IMR-90 (cell line): ENCODE measurements at places on chromosomes 11 and 22. TPM values are rescaled to one million over a fixed set of nuclear protein-coding genes. Genes with fewer than 3 reads are reported as not detected.

DBX1 gene
- polyA plus RNA-seq = not detected in 2 replicates

ME3 gene
- 7.8 and 10.1 TPM in 2 replicates for polyA plus RNA-seq

MS4A6A gene
- not detected in 2 replicates for polyA plus RNA-seq

SCUBE2 gene
- 0.43 and 0.53 TPM in 2 replicates for polyA plus RNA-seq

OR52E8 gene
- not detected in 2 replicates for polyA plus RNA-seq

SHANK2 gene
- 2.2 and 2.8 TPM in 2 replicates for polyA plus RNA-seq

OR5L1 gene
- not detected in 2 replicates for polyA plus RNA-seq

DNAJB7 gene
- polyA plus RNA-seq = not detected in 2 replicates

OR52N4 gene
- not detected in 2 replicates for polyA plus RNA-seq

NAALAD2 gene
- 0.09 TPM in 1 of 2 replicates, not detected in the other for polyA plus RNA-seq

RPS6KB2 gene
- polyA plus RNA-seq = 50.7 and 55.3 TPM in 2 replicates
